CD14-positive monocyte (primary cell): ENCODE measurements at places on chromosomes 11 and 22.
A peak's percentile ranks its signal among the peaks of the same experiment; 100 is the strongest.

DNA sequence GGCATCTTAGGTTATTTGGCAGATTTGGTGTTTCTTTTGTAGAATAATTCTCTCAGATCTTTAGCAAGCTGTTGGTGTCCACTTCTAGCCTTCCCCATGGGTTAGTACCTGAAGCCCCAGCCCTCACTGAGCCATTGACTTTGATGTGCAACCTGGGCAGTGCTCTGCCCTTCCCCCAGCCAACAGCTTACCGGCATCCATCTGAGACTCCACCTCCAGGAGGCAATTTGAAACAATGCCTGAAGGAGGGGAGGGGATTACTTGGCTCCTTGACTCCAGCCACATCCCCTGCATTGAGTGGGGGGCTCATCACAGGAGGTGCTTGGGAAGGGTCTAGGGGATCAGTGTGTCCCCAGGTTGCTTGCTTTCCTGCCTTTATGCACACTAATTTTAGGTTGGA, 114.8 kb downstream of the TRIM29 start:
- DNase-seq = no peak

GRCh38 chr11:120931057-120931779, 92.7 kb upstream of the TBCEL start:
- no peak for DNase-seq

DNA sequence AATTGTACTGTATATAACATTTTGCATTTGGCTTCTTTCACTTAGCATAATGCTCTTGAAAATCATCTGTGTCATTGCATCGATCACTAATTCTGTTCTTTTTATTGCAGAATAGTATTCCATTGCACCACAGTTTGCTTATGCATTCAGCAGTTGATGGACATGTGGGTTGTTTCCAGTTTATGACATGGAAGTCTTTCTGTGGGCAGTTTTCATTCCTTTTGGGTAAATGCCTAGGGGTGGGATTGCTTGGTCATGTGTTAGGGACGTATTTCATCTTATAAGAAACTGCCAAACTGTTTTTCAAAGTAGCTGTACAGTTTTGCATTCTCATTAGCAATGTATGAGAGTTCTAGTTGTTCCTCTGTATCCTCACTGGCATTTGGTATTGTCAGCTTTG, 127.0 kb downstream of the HIPK3 start:
- DNase-seq = no peak

GRCh38 chr22:41772198-41772597, 28.3 kb upstream of the CCDC134 start:
- no peak for DNase-seq

- peak; percentile 49 for DNase-seq
Measured at GRCh38 chr11:78338138-78338537, 79.5 kb downstream of the GAB2 start.

DNA sequence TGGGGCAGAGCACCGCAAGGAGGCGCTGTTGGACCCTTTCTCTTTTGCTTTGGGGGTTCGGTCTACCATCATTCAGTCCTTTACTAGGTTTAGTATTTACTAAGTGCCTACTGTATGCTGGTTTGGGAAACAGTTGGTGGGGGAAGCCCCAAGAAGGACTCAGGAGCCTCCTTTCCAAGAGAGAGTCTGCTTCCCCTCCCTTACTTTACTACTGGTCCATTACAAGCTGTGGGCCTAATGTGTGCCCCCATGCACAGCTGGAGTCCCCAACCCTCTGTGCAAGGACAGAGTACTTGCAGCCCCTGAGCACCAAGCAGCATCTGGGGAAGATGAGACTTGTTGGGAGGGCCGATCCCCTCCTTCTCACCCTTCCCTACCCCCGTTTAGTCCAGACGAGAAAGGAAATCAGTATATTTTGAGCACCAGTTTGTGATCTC, 876 bp upstream of the UBE2L6 start:
- peak; percentile 73 for DNase-seq

DNA sequence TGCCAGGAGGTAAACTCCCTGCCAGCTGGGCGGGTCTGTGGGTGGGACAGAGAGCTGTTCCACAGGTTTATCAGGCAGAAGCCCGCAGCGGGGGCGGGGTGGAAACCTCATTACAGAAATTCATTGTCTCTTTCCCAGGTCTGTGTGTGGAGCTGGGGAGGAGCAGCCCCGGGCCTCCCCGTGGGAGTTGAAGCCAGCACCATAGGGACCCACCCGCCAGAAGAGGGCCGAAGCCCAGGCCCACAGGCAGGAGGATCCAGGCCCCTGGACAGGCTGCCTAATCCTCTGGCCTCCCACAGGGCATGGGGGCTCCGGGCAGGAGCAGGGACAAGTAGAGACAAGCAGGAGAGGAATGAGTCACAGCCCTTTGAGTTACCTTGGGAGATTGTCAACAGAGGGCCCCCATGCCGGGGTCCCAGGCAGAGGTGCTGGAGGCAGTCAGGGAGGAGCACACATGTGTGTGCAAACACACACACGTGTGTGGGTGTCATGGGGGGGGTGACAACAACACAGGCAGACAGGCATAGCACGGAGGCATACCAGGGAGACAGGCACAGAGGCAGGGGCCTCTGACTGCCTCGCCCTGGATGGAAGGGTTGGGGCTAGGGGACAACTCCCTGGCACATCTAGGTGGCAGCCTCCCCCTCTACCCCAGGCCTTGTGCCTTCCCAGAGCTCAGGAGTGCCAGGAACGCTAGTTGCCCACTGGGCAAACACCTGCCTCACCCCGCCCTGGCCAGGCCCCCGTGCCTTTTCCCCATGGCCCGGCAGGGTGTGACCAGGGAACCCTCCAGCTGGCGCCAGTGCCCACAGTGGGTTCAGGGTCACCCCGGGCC, 1.4 kb downstream of the CDC42BPG start:
- no peak for DNase-seq

GRCh38 chr11:65491614-65492386, 7.0 kb upstream of the MALAT1 start:
- peak; percentile 81 for DNase-seq

DNA sequence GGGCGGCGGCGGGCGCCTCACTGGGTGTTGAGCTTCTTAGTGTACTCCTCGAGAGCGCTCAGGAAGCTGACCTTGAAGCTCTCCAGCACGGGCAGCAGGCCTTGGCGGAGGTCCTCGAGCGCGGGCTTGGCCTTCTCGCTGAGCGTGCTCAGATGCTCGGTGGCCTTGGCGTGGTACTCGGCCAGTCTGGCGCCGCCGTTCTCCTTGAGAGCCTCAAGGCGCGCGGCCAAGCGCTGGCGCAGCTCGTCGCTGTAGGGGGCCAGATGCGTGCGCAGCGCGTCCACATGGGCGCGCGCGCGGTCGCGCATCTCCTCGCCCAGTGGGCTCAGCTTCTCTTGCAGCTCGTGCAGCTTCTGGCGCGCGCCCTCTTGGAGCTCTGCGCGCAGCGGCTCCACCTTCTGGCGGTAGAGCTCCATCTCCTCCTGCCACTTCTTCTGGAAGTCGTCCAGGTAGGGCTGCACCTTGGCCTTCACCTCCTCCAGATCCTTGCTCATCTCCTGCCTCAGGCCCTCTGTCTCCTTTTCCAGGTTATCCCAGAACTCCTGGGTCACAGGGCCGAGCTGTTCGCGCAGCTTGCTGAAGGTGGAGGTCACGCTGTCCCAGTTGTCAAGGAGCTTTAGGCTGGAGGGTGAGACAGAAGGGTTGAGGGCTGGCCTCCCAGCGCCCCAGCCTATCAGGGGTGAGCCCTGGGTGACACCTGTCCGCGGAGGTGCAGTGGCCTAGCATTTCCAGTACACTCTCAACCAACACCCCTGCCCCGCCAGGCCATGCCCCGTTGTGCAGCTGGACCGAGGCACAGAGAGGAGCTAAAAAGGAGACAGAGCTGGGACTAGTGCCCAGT, 1.4 kb downstream of the APOA1 start:
- DNase-seq = peak; percentile 41

GRCh38 chr22:48666620-48667019, 1161.1 kb downstream of the BRD1 start:
- no peak for DNase-seq

DNA sequence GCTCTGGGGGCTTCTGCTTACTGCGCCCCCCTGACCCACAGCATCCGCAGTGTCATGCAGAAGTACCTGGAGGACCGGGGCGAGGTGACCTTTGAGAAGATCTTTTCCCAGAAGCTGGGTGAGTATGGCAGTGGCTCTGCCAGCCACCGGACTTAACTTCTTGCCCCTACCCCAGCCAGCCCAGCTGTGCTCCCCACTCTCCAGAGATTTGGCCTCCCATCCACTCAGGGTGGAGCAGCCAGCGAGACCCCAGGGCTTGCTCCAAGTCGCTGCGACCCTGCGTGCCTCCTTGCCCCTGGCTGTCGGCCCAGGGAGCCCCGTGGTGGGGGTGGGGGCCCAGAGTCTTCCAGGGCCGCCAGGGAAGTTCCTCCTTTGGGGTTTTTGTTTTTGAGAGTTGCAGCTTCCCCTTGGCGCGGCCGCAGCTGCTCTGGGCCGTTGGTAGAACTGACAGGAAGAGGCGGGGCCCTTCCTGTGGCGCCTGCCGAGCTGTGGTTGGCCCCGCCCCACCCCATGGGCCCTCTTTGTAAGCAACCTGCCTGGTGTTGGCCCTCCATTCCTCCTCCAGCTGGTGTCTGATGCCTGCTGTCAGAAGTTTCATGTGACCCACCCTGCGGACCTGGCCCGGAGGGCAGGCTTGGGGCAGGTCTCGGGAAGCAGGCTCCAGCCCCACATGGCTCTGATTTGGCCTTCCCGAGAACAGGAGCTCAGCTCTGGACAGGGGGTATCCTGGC, 11.1 kb downstream of the GRK2 start:
- DNase-seq = peak; percentile 96

- no peak for DNase-seq
Measured at GRCh38 chr11:127632976-127633680, 632.6 kb upstream of the KIRREL3 start.

DNA sequence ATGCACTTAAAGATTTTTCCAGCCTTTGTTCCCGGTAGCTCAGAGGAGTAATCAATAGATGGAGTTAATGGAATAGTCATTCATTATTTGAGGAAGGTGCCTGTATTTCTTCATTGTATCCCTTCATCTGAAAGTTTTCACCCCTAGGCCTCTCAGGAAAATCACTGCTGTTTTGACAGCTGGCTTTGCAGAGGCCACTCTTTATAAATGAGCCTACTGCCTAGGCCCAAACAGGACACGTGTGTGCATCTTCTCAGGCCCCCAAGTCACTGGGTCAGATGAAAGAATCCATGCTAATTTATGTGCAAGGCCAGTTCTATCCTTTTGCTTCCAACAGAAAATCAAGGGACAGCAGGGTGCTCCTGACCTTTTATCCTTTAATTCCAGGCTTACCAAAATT, 76.8 kb downstream of the MPPED2 start:
- DNase-seq = no peak

GRCh38 chr11:69531071-69531716, 49.7 kb downstream of the LINC01488 start:
- no peak for DNase-seq
